ENCODE measurements at places on chromosomes 11 and 22.
A peak's percentile ranks its signal among the peaks of the same experiment; 100 is the strongest.

- no peak for DNase-seq
These were observed 561.8 kb upstream of the CADM1 start for GRCh38 chr11:116065986-116066385.

- DNase-seq: no peak
These were observed 4.9 kb upstream of the SCN3B start for GRCh38 chr11:123659311-123659710.

- no peak for DNase-seq
These were observed 65.6 kb downstream of the INSC start for GRCh38 chr11:15180212-15180792.

- no peak for DNase-seq
These were observed 72.0 kb upstream of the IGLL5 start for GRCh38 chr22:22815397-22816170.

GRCh38 chr11:95296165-95296564 is 65.2 kb upstream of the SESN3 start:
- no peak for DNase-seq

GRCh38 chr11:10379426-10379825 is 74.6 kb downstream of the ADM start:
- DNase-seq: no peak

- DNase-seq: peak; percentile 57
These were observed 33.8 kb downstream of the SYT13 start for GRCh38 chr11:45252134-45252856.

DNA sequence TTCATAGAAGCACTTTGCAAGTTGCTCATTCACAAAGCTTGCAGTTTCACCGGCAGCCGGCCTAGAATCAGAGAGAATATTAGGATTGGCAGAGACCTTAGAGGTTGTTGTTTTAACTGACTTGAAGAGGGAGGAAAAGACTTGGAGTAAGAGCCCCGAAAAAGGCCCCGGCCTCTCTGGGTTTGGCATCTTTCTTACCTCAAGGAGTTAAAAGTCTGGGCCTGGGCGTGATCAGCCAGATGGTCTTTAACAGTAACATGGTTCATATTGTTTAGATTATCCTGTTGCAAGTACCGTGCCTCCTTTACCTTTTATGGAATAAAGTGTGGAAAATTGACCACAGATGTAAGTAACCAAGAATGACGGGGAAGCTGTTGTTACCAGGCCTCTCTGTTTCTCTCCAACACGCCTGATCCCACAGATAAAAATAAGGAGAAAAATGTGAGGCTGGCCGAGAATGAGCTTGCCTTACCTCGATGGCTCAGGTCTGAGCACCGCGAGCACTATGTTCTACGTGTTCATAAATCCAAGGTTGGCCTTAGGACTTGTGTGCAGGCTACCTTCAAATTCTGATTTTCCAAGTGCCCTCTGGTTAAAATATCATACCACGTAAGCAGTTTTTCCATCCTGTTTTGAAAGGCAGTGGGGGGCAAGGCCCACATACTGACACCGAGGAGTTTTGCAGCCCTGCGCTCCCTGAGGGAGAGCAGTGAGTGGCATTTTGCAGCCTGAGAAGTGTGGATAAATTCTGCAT is 56.4 kb downstream of the PARVA start:
- no peak for DNase-seq

DNA sequence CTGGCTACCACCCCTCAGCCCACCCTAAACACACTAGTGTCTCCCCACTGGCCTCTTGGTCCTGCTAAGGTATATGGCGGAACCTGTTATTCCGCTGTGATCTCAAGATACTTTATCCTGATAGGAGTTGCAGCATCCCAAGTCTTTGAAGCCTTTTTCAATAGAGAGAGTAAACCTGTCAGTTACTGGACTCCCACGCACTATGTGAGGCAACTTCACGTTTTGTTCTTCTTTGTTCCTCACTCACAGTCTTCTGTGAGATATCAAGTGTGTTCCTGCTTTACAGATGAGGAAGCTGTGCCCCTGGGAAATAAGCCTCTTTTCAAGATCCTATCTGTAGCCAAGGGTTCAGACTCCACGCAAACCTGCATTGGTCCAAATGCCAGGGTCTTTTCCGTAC is 127.8 kb downstream of the MYO18B start:
- DNase-seq: no peak

GRCh38 chr22:35313311-35314121 is 13.8 kb downstream of the TOM1 start:
- no peak for DNase-seq

- DNase-seq: no peak
These were observed 87.4 kb downstream of the DLG2 start for GRCh38 chr11:85539740-85540139.

DNA sequence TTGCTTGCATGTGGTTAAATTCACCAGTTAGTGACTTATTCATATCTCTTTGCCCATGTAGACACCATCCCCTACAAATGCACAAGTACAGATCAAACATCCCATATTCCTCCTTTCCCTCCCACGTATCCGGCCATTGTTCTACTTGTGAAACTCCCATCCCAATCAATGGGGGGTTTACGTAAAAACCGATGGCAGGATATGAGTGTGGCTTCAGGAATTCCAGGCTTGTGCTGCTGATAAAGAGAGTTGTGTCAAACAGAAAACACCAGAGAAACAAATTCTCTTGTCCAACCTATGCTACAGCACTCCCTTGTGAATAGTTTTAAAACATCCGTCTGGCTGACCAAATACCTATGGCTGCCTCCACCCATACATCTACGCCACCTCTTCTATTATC is 15.5 kb downstream of the FLI1 start:
- DNase-seq: no peak

GRCh38 chr11:45847911-45848316 is 639 bp downstream of the CRY2 start:
- no peak for DNase-seq

DNA sequence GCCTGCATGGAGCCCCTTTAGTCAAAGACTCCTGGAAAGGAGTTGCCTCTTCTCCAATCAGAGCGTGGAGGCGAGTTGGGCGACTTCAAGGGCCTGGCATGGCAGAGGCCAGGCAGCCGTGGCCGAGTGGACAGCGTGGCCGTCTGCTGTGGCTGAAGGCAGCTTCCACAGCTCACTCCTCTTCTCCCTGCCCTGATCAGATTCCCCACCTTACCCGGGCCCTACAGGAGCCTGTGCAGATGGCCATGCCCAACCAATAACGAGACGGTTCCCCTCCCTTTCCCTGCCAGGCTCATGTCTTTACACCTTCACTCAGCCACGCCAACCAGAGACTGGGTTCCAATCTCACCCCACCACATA is 20.0 kb upstream of the SLC22A12 start:
- DNase-seq: no peak

GRCh38 chr11:97454988-97455387 is 1065.2 kb downstream of the JRKL start:
- no peak for DNase-seq

DNA sequence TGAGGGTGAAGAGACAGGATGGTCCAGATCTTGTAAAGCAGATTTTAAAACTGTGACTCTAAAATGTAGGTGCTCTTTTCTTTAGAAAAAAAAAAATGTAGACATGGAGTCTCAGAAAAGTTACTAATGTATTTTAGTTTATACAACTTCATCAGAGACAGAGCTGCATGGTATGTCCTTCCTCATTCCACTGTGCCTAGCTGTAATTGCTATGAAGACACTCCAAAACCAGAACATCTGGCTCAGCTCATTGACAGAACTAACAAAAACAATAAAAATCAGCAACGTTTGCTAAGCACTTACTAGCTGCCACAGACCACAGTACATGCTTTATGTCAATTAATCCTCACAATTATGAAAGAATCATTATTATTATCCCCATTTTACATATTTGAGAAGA is 160.7 kb downstream of the BARX2 start:
- DNase-seq: no peak

DNA sequence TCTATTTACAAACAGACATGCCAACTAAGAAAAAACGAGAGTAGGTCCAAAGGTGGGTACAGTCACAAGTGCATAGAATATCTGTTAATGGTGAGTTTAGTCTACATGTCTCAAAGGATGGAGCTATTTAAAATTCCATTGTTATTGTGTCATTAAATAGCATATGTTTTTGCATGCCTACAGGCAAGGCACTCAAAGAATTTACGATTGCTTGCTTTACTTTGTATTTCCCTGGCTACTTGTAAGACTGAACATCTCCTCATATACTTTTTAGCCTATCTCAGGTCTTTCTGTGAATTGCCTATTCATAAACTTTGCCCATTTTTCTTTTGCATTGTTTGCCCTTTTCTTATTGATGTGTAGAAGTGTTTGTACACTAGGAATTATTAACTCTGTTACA is 39.7 kb downstream of the DEUP1 start:
- DNase-seq: no peak

- DNase-seq: no peak
These were observed 25.4 kb upstream of the SORL1 start for GRCh38 chr11:121426476-121427399.

DNA sequence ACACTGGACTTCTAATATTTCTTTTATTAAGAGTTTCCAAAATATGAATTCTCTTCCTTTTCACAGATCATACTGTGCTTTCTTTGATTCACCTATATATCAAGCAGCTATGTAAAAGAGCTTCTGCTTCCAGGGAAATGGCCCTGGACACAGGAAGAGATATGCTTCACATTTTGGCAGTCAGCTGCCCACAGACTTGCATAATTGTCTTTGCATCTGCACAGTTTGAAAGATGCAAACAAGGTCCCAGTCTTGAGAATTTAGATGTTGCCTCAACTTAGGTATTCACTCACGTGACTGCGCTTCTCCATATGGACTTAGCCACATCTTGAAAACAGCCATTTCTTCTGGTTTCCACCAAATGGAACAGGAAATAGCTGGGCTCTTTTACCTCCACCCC is 92.3 kb upstream of the POU2AF2 start:
- DNase-seq: no peak

DNA sequence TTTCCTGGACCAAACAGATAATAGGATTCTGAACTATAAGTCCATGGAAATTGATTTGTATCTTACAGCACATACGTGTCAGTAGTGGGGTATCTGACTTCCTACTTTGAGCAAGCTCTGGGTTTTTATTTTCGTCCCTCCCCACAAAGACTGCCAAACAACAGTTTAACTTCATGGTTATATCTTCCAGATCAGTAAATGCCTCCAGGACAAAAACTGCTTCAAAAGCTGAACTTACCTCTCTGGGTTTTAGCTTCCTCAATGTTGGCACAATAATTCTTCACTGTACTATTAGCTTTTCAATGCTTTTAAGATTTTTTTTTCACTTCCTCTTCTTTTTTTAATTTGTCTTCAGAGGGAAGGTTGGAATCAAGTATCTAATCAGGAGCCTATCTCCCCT is 4.2 kb upstream of the DPF2 start:
- DNase-seq: no peak
